ENCODE measurements at places on chromosomes 12 and 14. TPM values are rescaled to one million over a fixed set of nuclear protein-coding genes. Genes with fewer than 3 reads are reported as not detected.

KMT2D gene
- 14.7 TPM for total RNA-seq

SERPINA1 gene
- 1.6 TPM for total RNA-seq

SLC16A7 gene
- 26.1 TPM for total RNA-seq

LYZ gene
- 4.9 TPM for total RNA-seq

RTL1 gene
- not detected for total RNA-seq

ALDH2 gene
- 24.1 TPM for total RNA-seq
